Activated naive CD4-positive, alpha-beta T cell treated with anti-CD3 and anti-CD28 coated beads, Interleukin-2, amount 10 ng/mL, durations not matched to agents 5 hours and 36 hours (primary cell): ENCODE measurements at places on chromosomes 3 and 15. TPM values are rescaled to one million over a fixed set of nuclear protein-coding genes. Genes with fewer than 3 reads are reported as not detected.

LIPC gene
- 1.2 TPM for total RNA-seq

SLC28A2 gene
- not detected for total RNA-seq

TATDN2 gene
- total RNA-seq, result 57.7 TPM

STAC gene
- total RNA-seq, result not detected

BTBD1 gene
- 51.4 TPM for total RNA-seq

SATB1 gene
- 346 TPM for total RNA-seq

CDC25A gene
- 15.8 TPM for total RNA-seq

SSR3 gene
- 139 TPM for total RNA-seq

ACKR2 gene
- 0.14 TPM for total RNA-seq

PPARG gene
- 0.20 TPM for total RNA-seq

ATRIP gene
- 13.5 TPM for total RNA-seq

ALDH1A2 gene
- not detected for total RNA-seq

AP2M1 gene
- 199 TPM for total RNA-seq

VWA5B2 gene
- total RNA-seq, result not detected

GHSR gene
- total RNA-seq, result not detected

CCR3 gene
- 0.19 TPM for total RNA-seq

DNAH12 gene
- 0.05 TPM for total RNA-seq

TMCO5A gene
- total RNA-seq, result not detected

NOX5 gene
- not detected for total RNA-seq

ITGA11 gene
- 0.60 TPM for total RNA-seq

RBM15B gene
- 28.4 TPM for total RNA-seq

BMF gene
- total RNA-seq, result 24.1 TPM

IMP3 gene
- total RNA-seq, result 79.5 TPM

CAMK2N2 gene
- total RNA-seq, result not detected

C2CD4A gene
- not detected for total RNA-seq

CFAP92 gene
- not detected for total RNA-seq

NR2E3 gene
- total RNA-seq, result not detected

GOLGA8Q gene
- total RNA-seq, result 1.1 TPM

SELENOK gene
- total RNA-seq, result 35.5 TPM

APBA2 gene
- total RNA-seq, result 25.7 TPM

SLC27A2 gene
- 5.7 TPM for total RNA-seq

SAMD7 gene
- total RNA-seq, result not detected

SLC28A1 gene
- not detected for total RNA-seq

CACNA2D2 gene
- total RNA-seq, result 0.63 TPM

SAMMSON gene
- not detected for total RNA-seq

SIDT1 gene
- 19.7 TPM for total RNA-seq

VIPR1 gene
- total RNA-seq, result 48.3 TPM

DPPA4 gene
- total RNA-seq, result not detected

TTLL3 gene
- total RNA-seq, result 54.6 TPM

OR5K2 gene
- not detected for total RNA-seq

UROC1 gene
- total RNA-seq, result not detected

ACOX2 gene
- total RNA-seq, result not detected

MESP2 gene
- total RNA-seq, result not detected

RLBP1 gene
- total RNA-seq, result not detected

GPR62 gene
- not detected for total RNA-seq

CPLX3 gene
- 0.12 TPM for total RNA-seq

TMOD2 gene
- 7.3 TPM for total RNA-seq

ATP13A4 gene
- 1.2 TPM for total RNA-seq

CCR1 gene
- total RNA-seq, result 2.0 TPM

RFT1 gene
- 23.7 TPM for total RNA-seq

ARL14 gene
- total RNA-seq, result not detected

IMPG2 gene
- 0.58 TPM for total RNA-seq

EEF1AKMT4 gene
- total RNA-seq, result 4.3 TPM

COL7A1 gene
- 0.60 TPM for total RNA-seq

TMEM212 gene
- total RNA-seq, result not detected
